NCI-H1048 (cell line): ENCODE measurements at places on chromosomes 6 and 20.

- DNase-seq: no peak
Observed at GRCh38 chr6:35679399-35679798, 9.3 kb downstream of the FKBP5 start.

DNA sequence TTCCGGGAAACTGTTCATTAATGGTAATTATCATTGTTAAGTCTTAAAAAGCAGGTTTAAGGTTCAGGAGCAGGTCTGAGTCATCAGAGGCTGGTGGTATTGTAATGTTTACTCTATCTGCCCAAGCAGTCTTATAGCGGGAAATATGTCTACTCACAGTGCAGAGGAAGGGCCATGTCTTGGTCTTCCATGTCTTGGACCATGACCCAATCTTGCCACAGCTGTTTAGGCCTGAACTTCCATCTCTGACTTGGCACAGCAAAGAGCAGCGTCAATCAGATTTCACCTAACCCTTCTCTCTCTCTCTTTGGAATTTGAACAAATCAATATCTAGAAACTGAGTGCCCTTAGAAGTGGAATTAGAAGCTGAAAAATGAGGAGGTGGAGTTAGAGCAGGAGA is 25.8 kb downstream of the SLC2A12 start:
- DNase-seq: no peak

- DNase-seq: no peak
Observed at GRCh38 chr20:60691966-60692615, 560.0 kb upstream of the CDH4 start.

DNA sequence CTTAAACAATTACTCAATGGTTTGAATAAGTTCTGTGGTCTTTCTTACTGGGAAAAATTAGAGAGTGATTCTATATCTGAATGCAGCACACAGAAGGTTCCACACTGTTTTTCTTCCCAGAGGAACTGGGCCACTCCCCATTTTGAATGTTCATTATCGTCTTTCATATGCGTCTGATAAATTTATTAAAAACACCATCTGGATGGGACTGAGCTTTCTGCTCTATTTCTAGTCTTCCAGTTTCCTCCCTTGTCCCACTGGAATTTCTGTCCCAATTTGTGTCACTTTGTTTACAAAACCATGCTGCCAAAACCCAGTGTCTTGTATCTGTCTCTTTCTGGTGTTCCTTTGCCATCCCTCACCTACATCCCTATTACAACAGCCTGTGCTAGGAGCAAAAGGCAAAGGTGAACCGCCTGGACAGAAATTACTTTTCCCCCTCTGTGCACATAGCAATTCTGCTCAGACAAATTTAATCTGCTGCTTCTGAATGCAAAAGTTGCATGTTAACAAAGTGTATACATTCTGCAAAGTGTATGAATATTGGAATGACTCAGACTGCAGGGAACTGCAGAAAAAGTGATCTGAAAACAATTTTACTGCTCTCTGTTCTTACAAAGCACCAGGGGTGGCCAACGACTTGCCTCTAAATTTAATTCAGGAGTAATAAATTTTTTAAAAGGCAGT is 333.6 kb downstream of the BTBD9 start:
- no peak for DNase-seq

DNA sequence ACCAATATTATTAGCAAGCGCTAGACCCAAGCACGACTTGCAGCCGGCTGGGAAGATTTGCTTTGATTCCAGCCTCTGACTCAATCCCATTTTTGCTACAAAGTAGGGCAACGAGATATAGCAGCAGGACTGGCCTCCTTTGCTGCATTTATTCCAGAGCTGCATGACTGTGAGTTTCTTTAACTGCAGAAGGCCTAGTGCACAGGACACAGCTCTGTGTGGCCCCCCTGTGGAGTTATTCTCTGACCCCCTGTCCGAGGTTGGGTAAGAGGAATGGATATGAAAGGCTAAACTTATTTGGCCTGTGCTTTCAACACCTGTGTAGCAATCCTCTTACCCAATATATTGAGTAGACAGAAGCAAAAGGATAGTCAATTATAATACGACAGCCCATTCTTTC is 133.3 kb upstream of the SPTLC3 start:
- DNase-seq: no peak

- DNase-seq: no peak
Observed at GRCh38 chr6:14929291-14929690, 316.6 kb upstream of the JARID2 start.

GRCh38 chr6:6730831-6731230 is 142.3 kb downstream of the LY86 start:
- no peak for DNase-seq

DNA sequence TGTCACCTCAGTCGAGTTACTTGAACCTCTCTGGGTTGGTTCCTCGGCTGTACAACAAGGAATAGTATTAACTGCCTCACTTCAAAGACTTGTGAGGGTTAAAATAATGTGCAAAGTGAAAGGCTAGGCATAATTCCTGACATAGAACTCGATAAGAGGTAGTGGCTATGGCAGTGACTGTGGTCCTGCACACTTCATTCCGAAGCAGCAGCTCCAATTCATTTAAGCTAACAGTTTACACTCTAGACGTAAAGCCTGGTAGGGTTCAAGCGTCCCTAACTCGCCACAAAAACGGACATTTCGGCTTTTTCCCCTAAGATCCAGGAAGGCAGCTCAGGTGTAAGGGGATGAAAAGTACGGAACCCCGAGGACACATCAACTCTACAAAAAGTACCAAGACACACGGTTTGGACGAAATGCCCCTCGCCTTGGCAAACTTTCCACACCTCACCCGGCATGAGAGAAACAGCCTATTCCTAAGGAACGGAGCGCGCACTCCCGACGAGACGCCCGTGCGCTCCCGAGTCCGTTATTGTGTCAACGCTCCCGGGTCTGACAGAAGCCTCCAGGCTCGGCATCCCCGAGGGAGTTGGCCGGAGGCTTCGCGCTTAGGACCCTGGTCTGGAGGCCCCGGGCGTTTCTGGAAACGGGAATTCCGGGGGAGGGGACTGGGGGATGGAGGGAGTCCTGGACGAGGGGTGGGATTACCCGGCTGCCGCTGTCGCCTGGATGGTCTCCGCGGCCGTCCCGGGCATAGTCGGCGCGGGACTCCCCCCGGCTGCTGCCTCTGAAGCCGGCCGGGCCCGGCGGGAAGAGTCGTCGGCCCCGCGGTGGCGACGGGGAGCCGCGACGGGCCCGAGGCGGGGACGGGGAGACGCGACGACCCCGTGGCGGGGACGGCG is 937 bp downstream of the ZNF318 start:
- no peak for DNase-seq

- DNase-seq: no peak
Observed at GRCh38 chr6:47188588-47189021, 121.1 kb downstream of the TNFRSF21 start.

- DNase-seq: no peak
Observed at GRCh38 chr6:156396068-156396771, 381.0 kb upstream of the ARID1B start.

- DNase-seq: no peak
Observed at GRCh38 chr6:106104941-106105340, 18.8 kb downstream of the PRDM1 start.

DNA sequence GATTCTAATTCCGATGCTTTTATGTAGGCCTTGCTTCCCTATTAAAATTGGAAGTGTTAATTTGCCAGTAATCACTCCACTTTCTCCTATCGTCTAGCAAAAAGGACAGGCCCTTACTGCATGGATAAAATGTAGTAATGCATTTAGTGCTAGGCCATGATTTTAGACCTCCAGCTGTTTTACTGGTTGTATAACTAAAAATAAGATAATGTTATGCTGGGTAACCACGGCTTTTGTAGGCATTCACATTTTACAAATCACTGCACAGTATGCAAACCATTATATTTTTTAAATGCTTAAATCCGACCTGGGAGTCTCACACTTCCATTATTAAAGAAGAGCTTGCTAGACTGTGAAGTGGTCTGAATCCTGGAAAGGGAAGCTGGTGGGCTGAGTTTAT is 179.5 kb downstream of the TFAP2A start:
- no peak for DNase-seq

DNA sequence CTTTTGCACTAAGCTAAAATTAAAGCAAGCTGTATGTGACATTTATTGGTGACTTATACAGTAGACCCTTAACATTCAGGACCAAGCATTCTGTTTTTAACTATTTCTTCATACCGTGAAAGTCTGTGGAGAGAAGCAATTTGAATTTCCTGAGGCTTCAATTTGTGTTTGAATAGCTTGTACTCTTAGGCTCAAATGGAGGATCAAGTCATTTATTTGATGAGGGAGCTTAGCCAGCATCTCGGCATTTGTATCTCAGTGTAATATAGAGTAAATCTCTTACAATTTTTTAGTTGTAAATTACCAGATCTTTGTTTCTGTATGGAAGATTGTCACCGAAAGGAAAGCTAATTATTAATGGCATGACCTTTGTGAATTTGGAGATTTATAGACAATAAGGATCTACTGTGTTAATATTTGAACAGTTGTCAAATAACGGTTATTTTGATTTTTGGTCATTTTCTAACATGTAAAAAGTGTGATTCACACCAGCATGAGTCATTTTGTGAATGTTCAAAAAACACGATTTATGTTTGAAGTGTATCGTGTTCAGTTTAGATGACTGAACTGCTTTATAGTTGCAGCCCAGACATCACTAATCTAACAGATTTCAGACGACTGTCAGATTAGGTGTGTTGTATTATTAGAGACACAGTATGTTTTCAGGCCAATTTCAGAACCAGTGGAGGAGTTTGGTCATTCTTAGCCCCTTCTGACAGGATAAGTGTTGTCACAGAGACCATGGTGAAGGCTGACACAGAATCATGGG is 332.9 kb downstream of the CDKAL1 start:
- no peak for DNase-seq
